AG04449 (cell line): ENCODE measurements at places on chromosomes 3 and 15.
A peak's percentile ranks its signal among the peaks of the same experiment; 100 is the strongest.

GRCh38 chr3:187770224-187770623 lies 25.0 kb upstream of the BCL6 start:
- no peak for DNase-seq

- no peak for DNase-seq
These were observed 52.2 kb upstream of the OSBPL11 start for GRCh38 chr3:125647318-125648014.

- no peak for DNase-seq
These were observed 14.2 kb upstream of the PPP1R2 start for GRCh38 chr3:195557322-195557721.

- no peak for DNase-seq
These were observed 52.3 kb upstream of the CGNL1 start for GRCh38 chr15:57323806-57324589.

GRCh38 chr3:33124638-33125037 lies 10.8 kb downstream of the CRTAP start:
- no peak for DNase-seq

GRCh38 chr3:134559591-134559990 lies 73.7 kb downstream of the CEP63 start:
- no peak for DNase-seq

GRCh38 chr3:25557694-25558093 lies 107.0 kb downstream of the TOP2B start:
- no peak for DNase-seq

GRCh38 chr15:90559119-90559518 lies 29.4 kb downstream of the CRTC3 start:
- DNase-seq, result no peak

DNA sequence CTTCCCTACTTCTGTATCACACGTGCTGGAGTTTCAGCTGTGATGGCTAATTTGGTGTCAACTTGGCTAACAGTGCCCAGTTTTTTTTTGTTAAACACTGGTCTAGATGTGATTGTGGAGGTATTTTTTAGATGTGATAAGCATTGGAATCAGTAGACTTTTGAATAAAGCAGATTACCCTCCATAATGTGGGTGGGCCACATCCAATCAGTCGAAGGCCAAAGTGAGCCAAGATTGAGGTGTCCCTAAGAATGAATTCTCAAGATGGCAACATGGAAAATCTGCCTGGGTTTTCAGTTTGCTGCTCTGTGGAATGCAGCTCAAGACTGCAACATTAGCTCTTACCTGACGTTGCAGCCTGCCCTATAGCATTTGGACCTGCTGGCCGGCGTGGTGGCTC lies 68.8 kb upstream of the AGBL1 start:
- no peak for DNase-seq

DNA sequence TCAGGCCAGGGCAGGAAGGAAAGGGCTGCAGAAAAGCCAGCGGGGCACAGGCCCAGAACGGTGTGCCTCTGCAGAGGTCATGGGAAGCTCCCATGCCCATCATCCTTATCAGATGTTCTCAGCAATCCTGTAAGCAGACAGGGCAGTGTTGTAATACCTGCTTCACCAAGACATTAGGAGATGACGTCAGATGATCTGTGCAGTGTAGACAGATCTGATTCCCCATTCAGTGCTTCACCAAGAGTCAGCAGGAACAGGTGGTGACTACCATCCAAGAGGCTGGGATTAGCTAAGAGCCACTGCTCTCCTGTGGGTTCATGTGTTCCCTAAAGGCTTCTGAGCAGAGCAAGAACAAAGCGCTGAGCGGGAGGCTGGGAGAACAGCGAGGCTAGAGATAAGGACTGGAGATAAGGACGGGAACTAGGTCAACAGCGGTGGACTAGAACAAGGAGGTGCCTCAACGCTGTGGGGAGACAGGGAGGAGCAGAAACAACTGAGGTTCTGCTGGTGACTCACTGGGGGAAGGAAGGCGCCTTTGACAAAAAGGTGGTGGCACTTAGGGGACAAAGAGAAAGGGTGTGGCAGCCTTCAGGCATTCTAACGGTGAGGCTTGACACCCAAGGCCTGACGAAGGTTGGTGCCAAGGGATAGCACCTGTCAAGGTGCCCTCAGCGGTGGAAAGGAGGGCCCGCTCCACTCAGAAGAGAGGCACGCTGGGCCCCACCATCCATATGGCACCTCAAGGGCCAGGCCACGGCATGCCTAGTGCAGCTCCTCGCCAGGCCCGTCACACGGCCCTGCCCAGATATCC lies 28.4 kb downstream of the CCDC12 start:
- no peak for DNase-seq

- peak; percentile 5 for DNase-seq
These were observed 34.8 kb downstream of the RBPMS2 start for GRCh38 chr15:64740311-64741170.

- no peak for DNase-seq
These were observed 245.7 kb upstream of the HES1 start for GRCh38 chr3:193890016-193890897.
